ENCODE measurements at places on chromosomes 1 and 21.

- no peak for DNase-seq
Measured at GRCh38 chr1:40853113-40853884, 8.9 kb downstream of the CITED4 start.

- DNase-seq = no peak
Measured at GRCh38 chr1:159841749-159842148, 15.1 kb downstream of the SLAMF8 start.

GRCh38 chr1:31696242-31696641, 7.6 kb downstream of the COL16A1 start:
- DNase-seq = no peak

GRCh38 chr1:167148421-167148820, 54.5 kb downstream of the STYXL2 start:
- DNase-seq = no peak

DNA sequence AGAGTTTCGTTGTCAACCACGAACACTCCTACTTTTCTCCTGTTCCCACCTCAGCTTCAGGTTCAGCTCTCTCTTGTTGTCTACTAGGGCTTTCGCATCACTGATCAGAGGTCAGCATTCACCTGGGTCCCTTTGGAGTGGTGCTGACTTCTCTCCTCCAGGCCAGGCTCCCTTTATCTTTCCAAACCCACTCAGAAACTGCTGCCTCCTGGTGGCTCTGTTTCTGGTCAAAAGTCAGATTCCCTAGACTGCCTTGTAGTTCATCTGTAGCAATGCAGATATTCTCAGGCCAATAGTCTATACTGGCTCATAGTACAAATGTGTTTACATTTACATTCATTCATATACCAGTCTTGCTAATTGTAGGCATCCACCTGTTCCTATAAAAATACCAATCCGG, 6.4 kb upstream of the ERI3 start:
- no peak for DNase-seq

DNA sequence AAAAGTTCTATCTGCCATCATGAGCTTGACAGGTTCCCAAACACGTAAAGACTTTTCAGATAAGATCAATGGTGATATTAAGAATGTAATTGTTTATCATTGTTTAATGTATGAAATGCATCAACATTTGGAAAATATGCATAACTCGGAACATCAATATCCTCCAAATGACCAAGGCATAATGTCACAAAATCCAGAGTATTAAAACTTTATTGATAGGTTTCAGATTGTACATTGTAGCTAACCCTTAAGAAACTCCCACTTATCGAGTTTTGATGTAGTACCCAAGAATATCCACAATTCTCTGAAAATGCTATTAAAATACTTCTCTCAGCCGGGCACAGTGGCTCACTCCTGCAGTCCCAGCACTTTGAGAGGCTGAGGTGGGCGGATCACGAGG, 12.1 kb upstream of the TNNI1 start:
- no peak for DNase-seq

GRCh38 chr1:76759950-76760349, 107.3 kb upstream of the ST6GALNAC5 start:
- DNase-seq = no peak
